ENCODE measurements at places on chromosomes 1 and 21. TPM values are rescaled to one million over a fixed set of nuclear protein-coding genes. Genes with fewer than 3 reads are reported as not detected.

Gene OR10J4
- polyA plus RNA-seq: not detected

Gene FCRLB
- 0.76 TPM for polyA plus RNA-seq

Gene SPATA46
- polyA plus RNA-seq: 0.17 TPM

Gene TNFRSF25
- polyA plus RNA-seq: 1.9 TPM

Gene PLK3
- 1.5 TPM for polyA plus RNA-seq

Gene TTC39A
- 1.9 TPM for polyA plus RNA-seq

Gene ASTN1
- polyA plus RNA-seq: 0.10 TPM

Gene LCE1A
- polyA plus RNA-seq: not detected

Gene NR0B2
- polyA plus RNA-seq: 166 TPM

Gene NHLH2
- not detected for polyA plus RNA-seq

Gene LDLRAD1
- polyA plus RNA-seq: not detected

Gene FABP3
- 2.8 TPM for polyA plus RNA-seq

Gene DPYD
- 37.4 TPM for polyA plus RNA-seq

Gene A3GALT2
- not detected for polyA plus RNA-seq

Gene PFKL
- polyA plus RNA-seq: 78.1 TPM

Gene HNRNPR
- polyA plus RNA-seq: 31.2 TPM

Gene LRRC53
- polyA plus RNA-seq: not detected

Data from liver (tissue), 10 donors.